ENCODE measurements at places on chromosomes 12 and 14. TPM values are rescaled to one million over a fixed set of nuclear protein-coding genes. Genes with fewer than 3 reads are reported as not detected.

Gene KRT2
- not detected for polyA plus RNA-seq

Gene TAS2R43
- 0.54 TPM for polyA plus RNA-seq

Gene PTCSC3
- polyA plus RNA-seq: not detected

Gene NYNRIN
- 47.5 TPM for polyA plus RNA-seq

Gene GALNT6
- 5.0 TPM for polyA plus RNA-seq

Gene TRIP11
- 44.3 TPM for polyA plus RNA-seq

Gene RNASE3
- polyA plus RNA-seq: 1.5 TPM

Gene ACSS3
- polyA plus RNA-seq: 18.0 TPM

Gene PMEL
- polyA plus RNA-seq: 3.4 TPM

Gene CATSPERB
- 1.1 TPM for polyA plus RNA-seq

Gene HPD
- polyA plus RNA-seq: 3.2 TPM

Gene RASSF3
- polyA plus RNA-seq: 19.7 TPM

Gene CREBL2
- polyA plus RNA-seq: 35.2 TPM

Gene GPR162
- polyA plus RNA-seq: 37.4 TPM

- DNase-seq: no peak
Measured at GRCh38 chr12:9756706-9757105, 4.0 kb downstream of the CD69 start.

DNA sequence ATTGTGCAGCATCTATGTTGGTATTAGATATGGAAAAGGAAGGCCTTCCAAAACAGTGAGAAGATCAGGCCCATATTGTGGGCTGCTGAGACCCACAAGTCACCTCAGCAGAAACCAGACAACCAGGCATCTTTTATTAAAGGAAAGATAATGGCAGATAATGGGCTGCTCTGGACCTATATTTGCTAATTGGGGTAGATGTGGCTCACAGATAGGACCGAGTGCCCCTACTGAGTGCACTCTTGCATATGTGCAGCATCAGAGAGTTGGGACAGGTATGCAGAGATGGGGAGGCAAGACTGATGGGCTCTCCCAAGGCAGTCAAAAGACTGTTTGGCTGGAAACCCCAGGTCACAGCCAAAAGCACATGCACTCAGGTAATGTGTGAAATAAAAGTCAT lies 149.8 kb upstream of the GZMB start:
- DNase-seq: no peak

DNA sequence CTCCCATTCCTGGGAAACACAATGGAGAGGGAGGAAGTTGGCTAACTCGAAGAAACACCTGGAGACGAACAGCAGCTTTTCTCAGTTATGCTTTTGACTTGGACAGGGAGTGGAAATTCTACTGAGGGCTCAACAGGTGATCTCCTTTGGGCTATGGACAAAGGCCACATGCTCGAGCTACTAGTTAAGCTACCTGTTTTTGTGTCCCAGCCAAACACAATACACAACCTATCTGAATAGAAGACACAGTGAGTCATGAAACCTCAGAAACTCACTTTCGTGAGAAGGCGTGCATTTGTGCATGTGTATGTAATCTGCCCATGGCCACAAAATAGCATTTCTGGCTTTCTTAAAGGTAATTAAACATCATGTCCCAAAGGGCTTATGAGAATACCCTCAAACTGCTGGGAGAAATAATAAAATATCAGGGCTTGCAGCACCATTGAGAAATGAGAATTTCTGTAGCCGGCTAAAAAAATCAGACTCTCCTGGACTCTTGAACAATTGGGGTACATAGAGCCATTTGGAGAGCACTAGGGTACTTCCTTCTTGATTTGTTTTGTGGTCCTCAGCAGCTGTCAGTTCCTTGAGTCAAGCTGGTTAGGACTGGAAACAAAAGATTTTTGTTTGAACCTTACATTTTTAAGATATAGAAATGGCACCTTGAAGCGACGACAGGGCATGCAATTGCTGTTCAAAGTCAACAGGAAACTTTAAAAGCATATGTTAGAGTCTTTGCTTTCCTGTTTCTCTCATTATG lies 85.5 kb upstream of the PTHLH start:
- DNase-seq: no peak

- DNase-seq: no peak
Measured at GRCh38 chr12:108390495-108391203, 51.5 kb upstream of the CMKLR1 start.

DNA sequence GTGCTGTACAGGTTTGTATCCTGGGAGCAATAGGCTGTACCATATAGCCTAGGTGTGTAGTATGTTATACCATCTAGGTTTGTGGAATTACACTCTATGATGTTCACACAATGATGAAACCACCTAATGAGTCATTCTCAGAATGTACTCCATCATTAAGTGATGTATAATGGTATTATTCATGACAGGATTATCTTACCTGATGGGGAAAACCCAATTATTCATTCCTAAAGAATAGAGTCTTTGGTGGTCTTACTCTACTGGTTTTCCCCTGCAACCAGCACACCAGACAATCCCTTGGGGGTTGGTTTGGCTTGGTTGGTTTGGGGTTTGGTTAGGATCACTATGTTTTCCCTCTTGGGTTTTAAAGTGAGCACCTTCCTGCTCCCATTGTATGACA lies 12.6 kb upstream of the OR10P1 start:
- DNase-seq: no peak

DNA sequence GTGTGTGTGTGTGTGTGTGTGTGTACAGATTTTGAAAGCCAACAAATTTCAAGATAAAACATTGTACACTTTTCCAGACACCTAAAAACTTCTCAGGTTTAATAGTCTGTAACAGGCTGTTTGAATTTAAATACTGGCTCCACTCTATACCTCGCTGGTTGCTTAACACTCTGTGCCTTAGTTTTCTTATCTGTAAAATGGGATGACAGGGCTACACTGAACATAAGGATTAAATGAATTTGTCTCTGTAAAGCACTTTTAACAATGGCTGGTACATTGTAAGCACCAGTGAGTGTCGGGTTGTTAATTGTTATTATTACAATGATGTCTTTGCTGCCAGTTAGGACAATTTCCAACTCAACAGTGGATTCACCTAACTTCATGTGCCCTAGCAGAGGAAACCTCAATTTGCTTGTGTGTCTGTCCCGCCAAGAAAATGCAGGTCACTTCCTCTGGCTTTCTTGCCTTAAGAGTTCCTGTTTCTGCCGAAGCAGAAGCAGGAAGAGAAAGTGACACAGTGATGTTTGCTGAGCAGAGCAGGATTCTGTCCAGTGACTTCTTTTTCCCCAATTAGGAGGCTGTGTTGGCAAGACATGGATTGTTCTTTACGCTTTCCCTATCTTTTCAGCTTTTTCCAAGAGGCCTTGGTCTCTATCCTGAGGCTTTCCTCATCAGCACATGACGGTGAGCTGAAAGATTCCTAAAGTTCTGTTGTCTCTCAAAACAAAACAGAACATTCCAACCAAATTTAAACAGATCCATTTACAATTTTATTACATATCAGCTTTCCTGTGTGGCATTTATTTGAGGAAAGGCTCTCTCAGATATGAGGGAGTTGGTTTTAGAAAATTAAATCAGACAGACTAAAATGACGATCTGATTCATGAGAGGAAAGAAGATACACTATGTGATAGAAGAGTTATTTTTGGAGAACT lies 154.1 kb upstream of the ATP2B1 start:
- DNase-seq: no peak

DNA sequence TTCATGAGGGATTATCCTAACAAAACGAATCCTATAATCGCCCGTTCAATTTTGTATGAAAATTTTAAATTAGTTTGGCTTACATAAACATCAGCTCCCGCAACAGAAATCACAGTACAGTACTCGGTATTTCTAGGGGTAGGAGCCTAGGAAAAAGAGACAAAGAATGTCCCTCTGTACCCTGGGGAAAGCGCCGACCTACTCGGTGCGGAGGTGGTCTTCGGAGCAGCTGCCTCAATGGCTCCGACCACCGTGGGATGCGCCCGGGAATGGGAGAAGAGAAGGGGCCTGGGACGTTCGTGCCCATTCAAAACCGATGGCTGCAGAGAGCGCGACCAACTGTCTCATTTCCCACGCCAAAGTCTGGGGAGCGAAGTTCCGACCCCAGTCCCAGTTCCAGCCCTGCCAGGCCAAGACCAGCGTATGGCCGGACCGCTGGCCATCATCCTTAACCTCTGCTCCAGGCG lies 618 bp downstream of the GNPNAT1 start:
- DNase-seq: no peak

DNA sequence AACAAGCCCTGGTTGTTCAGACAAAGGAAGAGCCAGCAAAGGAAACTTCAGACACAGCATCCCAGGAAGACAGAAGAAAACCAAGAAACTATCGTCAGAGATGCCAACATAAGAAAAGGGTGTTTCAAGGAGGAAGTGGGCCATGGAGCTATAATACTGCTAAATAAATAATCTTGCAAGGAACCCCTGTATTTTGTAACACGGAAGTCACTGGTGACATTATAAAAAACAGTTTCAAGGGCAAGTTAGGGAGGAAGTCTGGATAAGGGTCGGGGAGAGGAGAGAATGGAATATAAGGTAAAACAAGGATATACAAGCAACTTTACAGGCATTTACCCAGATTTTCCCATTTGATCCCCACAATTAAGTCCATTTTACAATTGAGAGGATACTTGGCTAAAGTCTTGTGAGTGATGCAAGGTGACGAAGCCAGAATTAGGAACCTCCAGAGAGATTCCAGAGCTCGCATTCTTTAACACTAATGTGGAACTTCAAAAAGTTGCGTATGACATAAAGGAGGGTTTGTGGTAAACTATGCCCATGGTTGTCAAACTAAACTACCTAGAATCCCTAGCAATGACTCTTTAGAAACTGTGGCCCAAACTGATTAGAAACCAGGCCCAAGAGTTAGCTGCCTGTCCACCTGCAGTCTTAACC lies 46.4 kb downstream of the PPM1H start:
- DNase-seq: no peak

- no peak for DNase-seq
Measured at GRCh38 chr12:110906083-110906482, 14.3 kb downstream of the MYL2 start.

GRCh38 chr12:107405436-107405835 lies 280.2 kb upstream of the PWP1 start:
- no peak for DNase-seq

DNA sequence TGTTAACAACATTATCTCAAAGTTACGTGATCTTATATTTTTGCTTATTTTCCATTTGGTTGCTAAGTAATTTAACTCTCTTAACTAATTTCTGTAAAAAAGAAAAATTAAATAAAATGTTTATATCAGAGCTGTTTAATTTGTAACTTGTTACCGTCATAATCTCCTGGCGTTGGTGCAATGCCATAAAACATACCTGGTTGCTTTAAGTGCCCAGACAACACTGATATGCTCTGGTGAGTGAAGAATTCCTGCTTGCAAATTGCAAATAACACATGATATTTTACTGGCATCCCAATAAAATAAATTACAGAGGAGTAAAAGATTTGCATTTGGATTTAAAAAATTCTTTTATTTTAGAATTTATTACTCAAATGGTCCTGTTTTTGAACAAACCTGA lies 640.1 kb upstream of the MIS18BP1 start:
- no peak for DNase-seq

DNA sequence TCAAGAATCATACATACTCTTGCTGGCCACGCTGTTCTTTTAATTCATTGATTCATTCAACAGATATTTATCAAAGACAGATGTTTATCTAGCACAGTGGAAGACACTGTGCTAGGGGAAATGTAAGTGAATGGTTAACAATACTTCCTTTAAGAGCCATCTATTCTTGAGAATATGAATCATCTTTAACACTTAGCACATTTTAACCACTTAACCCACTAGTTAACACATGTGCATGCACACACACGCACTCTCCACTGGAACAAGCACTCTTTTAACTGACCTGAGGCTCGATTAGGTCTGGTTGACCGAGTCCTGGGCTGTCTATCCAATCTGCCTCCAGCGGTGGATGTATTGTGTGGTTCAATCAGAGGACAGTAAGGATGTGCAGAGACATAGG lies 34.6 kb downstream of the LMNTD1 start:
- DNase-seq: no peak

GRCh38 chr14:61428261-61428660 lies 106.9 kb downstream of the PRKCH start:
- DNase-seq: no peak

GRCh38 chr14:93735206-93735605 lies 53.1 kb downstream of the PRIMA1 start:
- no peak for DNase-seq

DNA sequence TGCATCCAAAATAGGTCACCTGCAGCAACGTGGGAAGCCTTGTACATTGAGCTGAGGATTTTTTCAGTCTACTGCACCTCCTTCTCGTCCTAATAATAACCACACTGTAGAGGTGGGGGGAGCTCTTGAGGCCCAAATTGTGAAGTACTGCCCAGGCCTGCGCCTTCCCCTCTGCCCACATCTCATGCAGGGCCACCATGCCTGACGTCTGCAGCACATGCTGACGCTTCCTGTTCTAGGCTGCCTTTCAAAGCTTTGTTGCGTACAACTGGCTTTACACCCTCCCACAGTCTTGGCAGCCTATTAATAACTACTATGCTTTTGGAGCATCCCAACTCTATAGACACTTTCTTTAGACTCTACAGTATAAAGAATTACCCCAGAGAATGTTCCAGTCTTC lies 26.5 kb upstream of the TTC7B start:
- DNase-seq: no peak

DNA sequence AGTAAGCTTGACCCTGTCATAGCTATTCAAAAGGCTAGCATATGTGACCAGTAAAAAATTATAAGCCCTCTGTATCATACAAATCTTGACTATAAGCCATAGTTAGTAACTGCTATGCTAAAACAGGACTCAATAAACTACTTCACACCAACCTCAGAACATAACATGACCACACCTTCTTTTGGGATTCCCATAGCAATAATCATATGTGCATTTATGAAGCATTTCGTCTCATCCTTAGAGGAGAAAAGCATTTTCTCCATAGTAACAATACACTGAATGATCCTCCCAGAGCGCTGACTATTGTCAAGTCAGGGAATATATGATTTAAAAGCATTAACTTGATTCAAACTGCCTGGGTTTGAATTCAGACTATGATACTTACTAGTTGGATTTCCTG lies 46.2 kb downstream of the GRIN2B start:
- DNase-seq: no peak

- DNase-seq: no peak
Measured at GRCh38 chr12:93426412-93426805, 15.3 kb downstream of the UBE2N start.

DNA sequence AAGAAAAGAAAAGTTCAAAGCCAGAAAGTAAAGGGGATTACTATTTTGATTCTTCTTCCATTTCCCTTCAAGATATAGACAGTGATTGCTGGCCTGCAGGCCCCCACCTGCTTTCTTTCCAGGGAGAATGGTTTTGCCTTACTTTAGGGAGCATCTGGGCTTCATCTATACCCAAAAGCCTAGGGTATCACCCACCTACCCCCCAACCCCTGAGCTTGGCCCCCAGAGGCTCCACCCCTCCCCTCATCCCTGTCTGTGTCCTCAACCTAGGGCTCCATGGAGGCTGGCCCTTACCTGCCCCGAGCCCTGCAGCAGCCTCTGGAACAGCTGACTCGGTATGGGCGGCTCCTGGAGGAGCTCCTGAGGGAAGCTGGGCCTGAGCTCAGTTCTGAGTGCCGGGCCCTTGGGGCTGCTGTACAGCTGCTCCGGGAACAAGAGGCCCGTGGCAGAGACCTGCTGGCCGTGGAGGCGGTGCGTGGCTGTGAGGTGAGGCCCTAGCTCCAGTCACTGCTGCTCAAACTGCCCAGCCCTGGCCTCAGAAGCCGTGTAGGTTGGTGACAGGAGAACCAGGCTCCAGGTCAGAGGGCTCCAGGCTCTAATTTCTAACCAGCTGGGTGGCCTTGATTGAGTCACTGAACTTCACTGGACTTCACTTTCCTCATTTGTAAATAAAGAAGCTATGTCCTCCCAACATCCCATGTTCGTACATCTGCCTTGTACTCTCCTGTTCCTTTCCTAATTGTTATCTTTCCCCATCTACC lies 13.6 kb downstream of the ARHGEF40 start:
- no peak for DNase-seq

GRCh38 chr12:9868311-9868801 lies 798 bp downstream of the CLEC2B start:
- no peak for DNase-seq

All from renal cortex interstitium (tissue), 15 donors.